ENCODE measurements at places on chromosomes 13 and 19. TPM values are rescaled to one million over a fixed set of nuclear protein-coding genes. Genes with fewer than 3 reads are reported as not detected.

- no peaks in the 10 kb centered on the region for H3K27me3 ChIP-seq
- no peaks in the 10 kb centered on the region for H3K4me1 ChIP-seq
- no peak overlapping the region for H3K27ac ChIP-seq
Measured at GRCh38 chr13:67330149-67330548, 100.0 kb upstream of the PCDH9 start.

GRCh38 chr13:65921933-65922332, 1308.2 kb downstream of the PCDH9 start:
- H3K4me3 ChIP-seq, result no peak overlapping the region
- H3K27ac ChIP-seq, result no peak overlapping the region
- no peaks in the 10 kb centered on the region for H3K36me3 ChIP-seq

GRCh38 chr13:43166644-43167457, 143.5 kb downstream of the DNAJC15 start:
- no peaks in the 10 kb centered on the region for H3K4me1 ChIP-seq
- DNase-seq, result no peak
- no peak overlapping the region for H3K27ac ChIP-seq

- no peak overlapping the region for H3K4me3 ChIP-seq
- H3K4me1 ChIP-seq, result no peaks in the 10 kb centered on the region
- no peak for DNase-seq
- H3K27me3 ChIP-seq, result no peaks in the 10 kb centered on the region
- H3K27ac ChIP-seq, result no peak overlapping the region
- H3K36me3 ChIP-seq, result no peaks in the 10 kb centered on the region
Measured at GRCh38 chr13:73158851-73159250, 100.0 kb downstream of the KLF5 start.

DNA sequence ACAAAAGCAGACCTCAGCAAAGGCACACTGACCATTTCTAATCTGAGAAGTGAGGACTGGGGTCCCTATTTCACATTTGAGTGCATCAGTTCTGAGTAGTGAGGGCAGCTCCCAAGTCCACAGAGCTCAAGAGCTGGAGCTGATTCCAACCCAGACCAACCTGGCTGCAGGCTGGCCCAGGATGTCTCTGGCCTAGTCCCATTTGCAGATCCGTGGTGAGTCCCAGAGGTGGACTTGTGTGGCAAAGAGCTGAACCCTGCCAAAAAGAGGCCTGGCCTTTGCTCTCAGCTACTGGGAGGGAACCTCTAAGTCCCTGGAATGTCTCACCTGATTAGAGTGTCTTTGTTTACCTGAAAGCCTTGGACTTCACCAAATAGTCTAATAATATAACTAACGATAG, 14.6 kb downstream of the SIGLEC7 start:
- H3K27ac ChIP-seq, result no peak overlapping the region
- no peak for DNase-seq
- no peaks in the 10 kb centered on the region for H3K4me1 ChIP-seq
- no peak overlapping the region for H3K4me3 ChIP-seq

DNA sequence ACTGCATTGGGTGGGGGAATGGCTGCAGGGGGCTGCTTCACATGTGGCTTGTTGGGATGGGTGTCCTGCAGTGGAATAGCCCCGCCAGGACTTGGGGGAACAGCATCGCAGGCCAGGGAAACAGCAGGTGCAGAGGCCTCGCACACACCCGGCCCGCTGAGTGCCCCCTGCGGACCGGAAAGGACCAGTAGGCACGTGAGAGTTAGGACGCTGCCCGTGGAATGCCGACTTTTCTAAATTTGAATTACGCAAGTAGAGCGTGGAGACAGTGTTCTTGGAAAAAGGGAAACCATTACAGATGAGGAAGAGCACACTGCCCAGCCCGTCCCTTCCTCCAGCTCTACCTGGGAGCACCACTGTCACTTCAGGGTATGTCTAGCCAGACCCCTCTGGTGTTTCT, 11.5 kb downstream of the DNM2 start:
- H3K4me3 ChIP-seq, result no peak overlapping the region
- no peaks in the 10 kb centered on the region for H3K27me3 ChIP-seq
- DNase-seq, result no peak
- H3K36me3 ChIP-seq, result no peaks in the 10 kb centered on the region
- no peaks in the 10 kb centered on the region for H3K4me1 ChIP-seq

DNA sequence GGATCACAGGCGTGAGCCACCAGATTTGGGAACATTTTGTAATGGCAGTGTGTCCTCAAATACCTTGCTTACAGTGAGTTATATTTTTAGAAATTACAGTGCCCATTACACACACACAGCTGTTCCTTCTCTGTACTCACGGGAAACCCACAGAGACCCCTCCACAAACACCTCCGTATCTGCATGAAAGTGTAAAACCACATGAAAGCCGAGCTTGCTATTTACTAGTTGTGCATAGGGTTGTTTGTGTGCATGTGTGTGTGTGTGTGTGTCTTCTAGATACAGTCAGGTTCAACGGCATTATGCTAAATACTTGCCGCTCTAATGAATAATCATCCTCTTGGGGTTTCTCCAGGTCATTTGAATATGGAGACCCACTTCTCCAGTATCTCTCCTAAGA, 22.3 kb upstream of the LILRA2 start:
- H3K27me3 ChIP-seq, result no peaks in the 10 kb centered on the region
- H3K4me3 ChIP-seq, result no peak overlapping the region
- H3K4me1 ChIP-seq, result no peaks in the 10 kb centered on the region

- no peaks in the 10 kb centered on the region for H3K27me3 ChIP-seq
- no peak overlapping the region for H3K4me3 ChIP-seq
- H3K4me1 ChIP-seq, result no peaks in the 10 kb centered on the region
Measured at GRCh38 chr19:13092606-13093235, 9.9 kb downstream of the LYL1 start.

The CLEC4G gene
- total RNA-seq, result 26.8 TPM

The OR7D2 gene
- not detected for total RNA-seq

Measured in aorta (tissue), 5 donors.